LNCaP clone FGC (cell line): ENCODE measurements at places on chromosomes 2 and 18.

DNA sequence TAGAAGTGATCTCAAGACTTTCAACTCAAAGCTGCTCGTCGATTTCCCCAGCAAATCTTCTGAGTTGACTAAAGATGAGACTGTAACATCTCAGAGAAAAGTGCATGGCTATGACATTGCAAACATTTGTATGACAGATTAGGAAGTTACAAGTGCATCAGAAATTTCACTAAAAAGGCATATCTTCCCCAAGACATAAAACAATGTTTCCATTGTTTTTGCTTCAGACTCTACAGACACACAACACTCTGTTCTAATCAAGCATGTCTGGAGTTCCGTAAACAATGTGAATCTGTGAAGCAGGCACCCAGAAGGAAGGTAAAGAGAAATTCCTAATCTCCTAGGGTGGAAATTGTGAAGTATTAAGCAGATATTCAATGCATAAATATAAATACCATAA, 144.6 kb upstream of the LYPD1 start:
- no peak for DNase-seq

DNA sequence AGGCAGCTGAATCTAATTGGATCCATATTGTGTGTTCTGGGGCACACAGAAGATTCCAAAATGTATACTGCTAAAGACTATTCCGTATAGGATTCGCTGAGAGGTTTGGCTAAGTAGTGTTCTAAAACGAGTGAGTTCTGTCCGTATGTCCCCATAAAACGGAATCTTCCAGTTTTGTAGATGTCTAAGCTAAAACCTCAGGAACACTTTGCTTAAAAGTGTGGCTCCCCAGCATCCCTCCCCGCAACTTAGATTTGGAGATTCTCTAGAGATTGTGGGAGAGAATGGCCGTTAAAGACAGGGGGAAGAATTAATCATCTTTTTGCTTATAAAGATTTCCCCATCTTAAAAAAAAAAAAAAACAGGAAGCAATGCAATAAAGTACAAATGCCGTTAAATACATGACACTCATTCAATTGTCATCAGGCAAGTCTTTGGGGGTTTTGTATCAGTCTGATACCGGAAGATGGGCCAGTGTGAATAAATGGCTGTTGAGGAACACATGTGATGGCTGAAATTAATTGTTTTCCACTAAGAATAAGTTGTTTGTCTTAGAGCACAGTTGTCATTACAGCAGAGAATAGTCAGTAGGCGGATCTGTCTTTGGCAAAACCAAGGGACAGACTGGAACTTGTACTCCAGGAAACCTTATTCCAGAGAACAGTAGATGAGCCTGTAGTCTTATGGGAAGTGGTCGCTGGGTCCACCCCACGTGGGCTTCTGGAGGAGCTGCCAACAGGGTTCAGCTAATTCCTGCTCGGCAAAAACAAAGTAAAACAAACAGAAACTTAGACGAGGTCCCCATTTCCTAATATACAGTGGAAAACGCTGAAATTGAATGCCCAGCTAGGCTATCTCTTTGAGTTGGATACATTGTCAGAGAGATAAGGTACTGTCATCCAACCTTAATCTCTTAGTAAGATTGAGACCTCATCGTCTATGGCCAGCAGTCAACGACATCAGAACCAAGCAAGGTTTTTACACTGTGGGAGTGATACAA, 1.7 kb downstream of the EMILIN2 start:
- no peak for DNase-seq

- DNase-seq: no peak
Measured at GRCh38 chr18:36162981-36163380, 24.3 kb upstream of the MOCOS start.

GRCh38 chr2:104120171-104120570, 733.7 kb upstream of the POU3F3 start:
- no peak for DNase-seq

- DNase-seq: no peak
Measured at GRCh38 chr2:69957965-69958364, 3.5 kb downstream of the ASPRV1 start.

DNA sequence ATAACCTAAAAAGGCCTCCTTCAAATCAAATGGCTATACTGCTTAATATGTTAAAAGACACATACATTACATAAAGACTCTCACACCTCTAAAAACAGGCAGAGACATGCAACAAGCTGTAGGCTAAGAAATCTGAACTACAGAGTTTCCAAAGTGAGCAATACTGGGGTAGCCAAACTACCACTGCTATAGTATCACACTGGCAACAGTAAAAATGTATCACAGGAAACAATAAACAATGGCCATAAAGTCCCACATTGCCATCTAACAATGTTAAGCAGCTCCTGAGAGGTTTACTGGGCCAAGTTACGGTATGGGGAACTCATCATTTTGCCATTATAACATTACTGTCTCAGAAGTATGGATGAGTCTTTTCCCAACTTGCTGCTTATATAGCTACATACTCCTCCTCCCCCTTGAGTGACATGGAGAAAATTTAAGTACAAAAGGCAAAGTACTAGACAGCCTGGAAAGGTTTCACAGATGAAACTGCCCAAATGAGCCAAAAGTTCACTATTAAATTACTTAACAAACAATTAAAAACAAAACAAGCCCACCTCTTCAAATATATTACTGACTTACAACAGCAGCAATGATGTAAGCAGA, 50.3 kb downstream of the SS18 start:
- DNase-seq: no peak

- DNase-seq: no peak
Measured at GRCh38 chr2:222434204-222434603, 9.9 kb downstream of the SGPP2 start.

DNA sequence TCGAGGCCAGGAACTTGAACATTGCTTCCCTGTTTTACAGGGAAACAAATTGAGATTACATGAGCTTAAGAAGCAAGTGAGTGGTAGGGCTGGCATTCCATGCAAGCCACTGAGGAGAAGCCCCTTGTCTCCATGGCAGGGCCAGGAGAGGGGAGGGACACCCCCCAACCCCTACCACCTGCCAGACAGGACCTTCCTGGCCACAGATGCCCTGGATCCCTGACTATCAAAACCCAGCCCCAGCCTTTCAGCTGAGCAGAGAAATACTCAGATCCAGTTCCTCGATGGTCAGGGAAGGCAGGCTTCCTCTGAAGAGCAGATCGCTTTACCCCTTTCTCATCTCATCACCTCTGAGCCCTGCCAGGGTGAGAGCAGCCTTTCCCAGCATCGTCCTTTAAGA, 53.8 kb upstream of the ALPP start:
- no peak for DNase-seq

GRCh38 chr2:60706021-60706420, 50.0 kb upstream of the PAPOLG start:
- DNase-seq: no peak

- no peak for DNase-seq
Measured at GRCh38 chr18:79321625-79322405, 73.9 kb upstream of the NFATC1 start.

- DNase-seq: no peak
Measured at GRCh38 chr2:212900715-212901114, 250.7 kb downstream of the IKZF2 start.

- no peak for DNase-seq
Measured at GRCh38 chr2:177885828-177886466, 186.6 kb downstream of the PDE11A start.
